NCI-H1694 (cell line): ENCODE measurements at places on chromosomes 4 and X.

DNA sequence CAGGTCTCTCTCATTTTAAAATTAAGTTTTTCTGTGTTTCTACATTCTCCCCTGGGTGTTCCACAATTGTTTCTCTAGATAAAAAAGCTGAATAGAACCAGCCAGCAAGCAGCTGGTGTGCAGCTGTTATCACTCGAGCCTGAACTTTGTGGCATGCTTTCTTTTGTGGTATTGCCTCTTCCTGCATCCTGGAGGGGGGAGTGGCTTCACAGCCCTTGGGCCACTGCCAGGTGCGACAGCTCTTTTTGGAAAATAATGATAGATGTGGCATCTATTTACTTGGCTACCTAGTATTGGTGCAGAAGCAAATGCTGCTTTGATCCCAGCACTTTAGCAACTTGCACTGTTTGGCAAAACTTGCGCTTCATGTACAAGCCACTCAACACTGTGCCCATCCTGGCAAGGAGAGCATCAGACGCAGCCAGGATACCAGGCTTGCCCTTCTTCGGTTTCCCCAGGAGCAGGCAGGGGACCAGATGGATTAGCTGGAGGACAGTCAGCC, 69.4 kb downstream of the HMGB2 start:
- peak; percentile 28 for DNase-seq

GRCh38 chr4:149166876-149167275, 648.8 kb downstream of the IQCM start:
- DNase-seq: no peak

- no peak for DNase-seq
Observed at GRCh38 chr4:627347-628125, 2.2 kb downstream of the PDE6B start.

GRCh38 chr4:77167173-77167572, 10.2 kb downstream of the CCNG2 start:
- no peak for DNase-seq

DNA sequence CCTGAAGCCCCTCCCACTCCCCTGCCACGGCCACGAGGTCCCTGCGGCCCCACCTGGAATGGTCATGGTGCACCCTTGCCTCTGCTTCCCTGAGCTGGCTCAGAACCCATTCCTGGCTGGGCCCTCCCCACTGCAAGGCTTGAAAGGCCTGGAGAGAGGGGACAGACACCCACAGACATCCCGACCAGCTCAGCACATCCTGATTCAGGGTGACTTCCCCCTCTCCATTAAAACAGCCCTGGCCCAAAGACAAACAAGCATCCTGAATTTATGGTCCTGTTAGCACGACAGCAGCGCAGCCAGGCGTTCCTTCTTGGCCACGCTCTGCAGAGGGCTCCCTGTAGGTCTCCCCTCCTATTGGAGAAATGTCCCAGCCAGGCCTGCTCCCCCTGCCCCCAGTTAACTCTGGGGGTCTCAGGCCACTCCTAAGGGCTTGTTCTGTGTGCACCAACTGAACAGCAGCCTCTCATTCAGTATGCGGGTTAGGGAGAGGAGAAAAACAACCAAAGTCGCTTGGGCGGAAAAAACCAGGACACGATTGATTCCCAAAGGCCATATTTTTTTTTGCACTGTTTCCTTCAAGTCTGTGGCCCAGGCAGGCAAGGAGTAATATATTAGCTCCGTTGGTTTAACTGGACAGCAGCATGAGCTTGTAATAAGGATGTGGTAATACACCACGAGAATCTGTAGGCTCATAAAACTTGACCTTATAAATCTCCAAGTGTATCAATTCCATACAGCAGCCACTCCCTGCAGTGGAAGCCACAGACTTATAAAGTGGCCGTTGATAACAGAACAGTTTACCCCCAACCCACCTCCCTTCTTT, 106.7 kb upstream of the MSX1 start:
- DNase-seq: no peak

GRCh38 chr4:5469151-5469775, 239.1 kb downstream of the EVC2 start:
- no peak for DNase-seq

DNA sequence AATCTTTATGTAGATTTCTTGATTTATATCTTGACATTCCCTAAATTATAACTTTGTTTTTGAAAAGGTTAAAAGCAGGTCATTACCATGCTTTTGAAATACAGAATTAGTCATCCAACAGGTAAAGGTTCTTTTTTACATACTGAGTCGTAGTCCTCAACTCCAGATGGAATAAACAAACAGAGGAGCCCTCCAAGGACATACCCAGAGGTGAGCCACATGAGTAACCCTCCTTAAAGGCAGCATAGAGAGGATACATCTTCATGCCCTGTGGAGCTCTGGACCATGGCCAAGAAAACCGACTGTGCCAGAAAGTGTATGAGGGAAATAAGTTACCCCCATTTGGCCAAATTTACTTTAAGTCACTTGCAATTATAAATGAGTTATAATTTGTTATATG, 95.3 kb upstream of the MCF2 start:
- no peak for DNase-seq

DNA sequence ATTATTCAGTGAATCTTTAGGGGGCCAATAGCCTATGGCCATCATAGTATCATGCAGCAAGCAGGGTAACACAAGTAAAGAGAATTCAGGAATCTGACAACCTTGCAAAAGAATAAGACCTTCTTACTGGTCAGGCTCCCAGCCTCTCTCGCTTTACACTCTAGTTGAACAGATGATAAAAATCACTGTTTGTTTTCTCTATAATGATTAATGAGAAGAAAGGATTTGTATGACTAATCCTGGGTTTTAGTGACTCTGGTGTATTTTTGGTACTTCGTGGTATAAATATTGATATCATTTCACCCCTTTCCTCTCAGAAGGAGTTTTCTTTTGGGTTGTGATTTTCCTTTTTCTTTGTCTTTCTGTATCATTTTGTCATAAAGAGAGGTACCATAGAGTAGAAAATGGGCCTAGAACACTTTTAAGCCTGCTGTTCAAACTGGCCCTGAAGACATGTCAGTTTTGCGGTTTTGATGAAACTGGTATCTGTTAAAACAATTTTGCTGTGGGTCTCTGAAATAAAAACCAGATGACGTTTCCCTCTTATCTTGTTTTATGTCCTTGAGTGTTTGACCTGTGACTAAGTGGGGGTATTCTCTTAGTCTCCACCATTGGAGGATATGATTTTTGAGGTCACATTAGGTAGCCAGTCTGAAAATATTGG, 294.9 kb upstream of the TBX22 start:
- DNase-seq: no peak

GRCh38 chr4:183988874-183989273, 83.8 kb downstream of the STOX2 start:
- no peak for DNase-seq

GRCh38 chrX:103658681-103659433, 27.6 kb downstream of the MORF4L2 start:
- no peak for DNase-seq

DNA sequence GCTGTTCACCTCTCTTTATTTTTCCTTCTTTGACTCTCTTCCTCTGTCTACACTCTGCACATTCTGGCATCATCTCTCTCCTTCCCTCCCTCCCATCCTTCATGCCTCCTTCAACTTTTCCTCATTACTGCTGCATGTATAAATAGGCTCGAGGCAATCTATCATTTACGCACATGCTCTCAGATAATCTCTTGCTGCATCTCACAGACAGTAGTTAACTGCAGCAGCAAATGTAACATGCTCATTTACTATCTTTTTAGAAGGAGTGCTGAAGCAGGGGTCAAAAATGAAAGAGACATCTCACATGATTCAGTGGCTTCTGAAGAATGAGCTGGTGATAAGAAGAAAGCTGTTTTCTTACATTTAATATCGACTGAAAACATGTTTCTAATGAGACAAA, 127.7 kb downstream of the RASL11B start:
- no peak for DNase-seq
